Lung microvascular endothelial cell (primary cell): ENCODE measurements at places on chromosomes 11 and 22. TPM values are rescaled to one million over a fixed set of nuclear protein-coding genes. Genes with fewer than 3 reads are reported as not detected.

C11orf52 gene
- 0.65 TPM in 1 of 2 replicates, not detected in the other for total RNA-seq

LRRC74B gene
- total RNA-seq = not detected in 2 replicates

ZW10 gene
- total RNA-seq = 12.5 and 14.2 TPM in 2 replicates

PIH1D2 gene
- 0.40 and 0.87 TPM in 2 replicates for total RNA-seq

SOX6 gene
- under 0.01 TPM in 2 replicates for total RNA-seq

MRGPRX2 gene
- total RNA-seq = not detected in 2 replicates

PDGFD gene
- 23.5 and 43.8 TPM in 2 replicates for total RNA-seq
